ENCODE measurements at places on chromosomes 4 and X. TPM values are rescaled to one million over a fixed set of nuclear protein-coding genes. Genes with fewer than 3 reads are reported as not detected.

DNA sequence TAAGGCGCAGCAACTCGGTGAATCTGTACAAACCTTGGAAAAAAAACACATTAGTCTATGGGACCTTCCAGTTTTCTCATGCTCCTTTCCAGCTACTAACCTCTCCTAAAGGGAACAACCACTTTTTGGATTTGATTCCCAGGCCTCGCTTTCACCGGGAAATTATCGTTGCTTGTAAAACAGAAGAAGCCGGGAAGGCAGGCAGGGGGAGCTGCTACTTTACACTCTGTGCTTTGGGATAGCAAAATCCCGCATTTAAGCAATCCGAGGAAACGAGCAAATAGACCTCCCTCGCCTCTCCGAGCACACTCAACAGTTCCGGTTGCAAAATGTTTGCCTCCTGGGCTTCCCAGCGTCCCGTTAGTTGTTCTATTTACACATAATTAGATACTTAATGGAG lies 1.2 kb downstream of the CD38 start:
- peaks cover 69% of the 10 kb centered on the region for H3K4me1 ChIP-seq
- peak; percentile 75 for DNase-seq
- H3K36me3 ChIP-seq: peaks cover 53% of the 10 kb centered on the region
- peak overlapping the region; percentile 91 for H3K27ac ChIP-seq
- peak overlapping the region; percentile 94 for H3K4me3 ChIP-seq
- H3K27me3 ChIP-seq: no peaks in the 10 kb centered on the region

DNA sequence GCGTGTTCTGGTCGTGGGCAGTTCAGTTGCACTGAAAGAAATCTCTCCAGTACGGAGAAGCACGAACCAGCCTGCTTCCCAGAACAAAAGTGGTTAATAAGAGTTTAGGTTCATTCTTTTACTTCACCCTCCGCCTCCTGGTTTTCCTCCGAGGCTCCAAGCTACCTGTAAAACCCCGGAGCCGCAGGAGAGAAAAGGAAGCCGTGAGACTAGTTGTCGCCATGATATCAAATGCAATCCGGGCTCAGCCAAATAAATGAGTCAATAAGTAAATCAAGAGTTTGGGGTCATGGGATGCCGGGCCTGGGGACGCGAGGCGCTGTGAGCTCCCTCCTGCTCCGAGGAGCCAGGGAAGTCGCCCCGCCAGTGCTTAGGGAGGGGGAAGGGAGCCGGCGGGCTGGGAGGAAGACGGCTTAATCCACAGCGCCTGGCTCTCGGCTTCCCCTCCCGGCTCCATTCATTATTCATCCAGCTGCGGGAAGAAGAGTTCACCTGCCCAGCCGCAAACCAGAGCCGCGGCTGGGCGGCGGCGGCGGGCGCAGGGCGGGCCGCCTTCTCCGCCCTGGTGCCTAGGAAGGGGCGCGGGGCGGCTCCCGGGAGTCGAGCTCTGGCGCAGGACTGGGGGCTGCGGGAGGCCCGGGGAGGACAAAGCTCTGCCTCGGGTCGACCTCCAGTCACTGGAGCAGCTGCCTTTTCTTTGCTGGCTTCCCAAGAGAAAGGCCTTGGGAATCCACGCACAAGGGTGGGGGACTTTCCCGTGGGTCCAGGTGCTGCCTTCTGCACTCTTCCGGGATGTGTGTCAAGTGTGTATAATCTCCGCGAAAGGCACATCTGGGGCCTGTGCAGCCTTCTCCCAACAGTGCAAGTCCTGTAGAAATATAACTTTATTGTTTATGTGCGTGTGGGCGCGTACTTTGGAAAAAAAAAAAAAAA lies 1.7 kb downstream of the FRAS1 start:
- peak overlapping the region; percentile 88 for H3K4me3 ChIP-seq
- no peak overlapping the region for H3K27ac ChIP-seq
- DNase-seq: peak; percentile 62
- peaks cover 78% of the 10 kb centered on the region for H3K27me3 ChIP-seq

Gene MAGEA6
- not detected for total RNA-seq

DNA sequence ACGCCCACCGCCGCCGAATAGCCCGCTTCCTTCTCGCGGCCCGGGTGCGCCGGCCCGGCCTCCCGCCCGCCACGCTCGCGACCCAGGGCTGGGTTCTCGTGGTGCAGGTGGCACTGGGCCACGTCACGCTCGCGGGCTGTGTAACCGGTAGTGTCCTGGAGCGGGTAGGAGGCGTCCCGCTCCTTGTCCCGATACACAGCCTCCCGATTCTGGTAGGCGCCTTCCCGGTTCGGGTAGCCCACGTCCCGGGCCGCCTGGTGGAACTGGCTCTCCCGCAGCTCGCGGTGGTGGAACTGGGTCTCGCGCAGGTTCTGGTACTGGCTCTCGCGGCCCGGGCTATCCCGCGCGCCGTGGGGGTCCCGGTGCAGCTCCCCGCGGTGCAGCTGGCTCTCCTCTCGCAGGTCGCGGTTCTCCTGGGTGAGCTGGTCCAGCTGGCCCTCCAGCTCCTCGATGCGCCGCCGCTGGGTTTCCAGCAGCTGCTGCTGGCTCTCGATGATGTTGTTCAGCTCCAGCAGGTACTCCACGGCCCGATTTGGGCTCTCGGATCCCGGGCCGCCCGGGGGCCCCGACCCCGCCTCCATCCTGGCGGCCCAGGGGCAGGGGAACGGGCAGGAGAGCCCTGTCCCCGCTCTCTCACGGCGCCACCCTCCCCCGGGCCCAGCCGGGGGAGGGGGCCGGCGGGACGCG lies 39.3 kb upstream of the IQSEC2 start:
- H3K27me3 ChIP-seq: peaks cover 57% of the 10 kb centered on the region
- peaks cover 13% of the 10 kb centered on the region for H3K4me1 ChIP-seq
- H3K27ac ChIP-seq: no peak overlapping the region
- H3K4me3 ChIP-seq: peak overlapping the region; percentile 32

Gene ANKRD50
- total RNA-seq: 0.05 TPM

Gene MAGEA8
- total RNA-seq: not detected

GRCh38 chrX:146934256-146934655 lies 119.7 kb upstream of the CXorf51A start:
- DNase-seq: no peak
- no peaks in the 10 kb centered on the region for H3K4me1 ChIP-seq
- no peak overlapping the region for H3K4me3 ChIP-seq
- H3K36me3 ChIP-seq: no peaks in the 10 kb centered on the region

Gene DCAF16
- 47.1 TPM for total RNA-seq

Gene ENPEP
- 0.36 TPM for total RNA-seq

DNA sequence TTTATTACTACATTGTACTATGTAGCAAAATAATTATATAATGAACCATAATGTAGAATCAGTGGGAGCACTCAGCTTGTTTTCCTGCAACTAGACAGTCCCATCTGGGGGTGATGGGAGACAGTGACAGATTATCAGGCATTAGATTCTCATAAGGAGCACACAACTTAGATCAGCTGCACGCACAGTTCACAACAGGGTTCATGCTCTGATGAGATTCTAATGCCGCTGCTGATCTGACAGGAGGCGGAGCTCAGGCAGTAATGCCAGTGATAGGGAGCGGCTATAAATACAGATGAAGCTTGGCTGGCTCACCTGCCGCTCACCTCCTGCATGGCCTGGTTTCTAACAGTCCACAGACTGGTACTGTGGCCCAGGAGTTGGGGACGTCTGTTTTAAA lies 199.2 kb downstream of the MAB21L2 start:
- no peak overlapping the region for H3K27ac ChIP-seq
- DNase-seq: no peak
- no peaks in the 10 kb centered on the region for H3K36me3 ChIP-seq
- no peaks in the 10 kb centered on the region for H3K27me3 ChIP-seq
- H3K4me1 ChIP-seq: no peaks in the 10 kb centered on the region

DNA sequence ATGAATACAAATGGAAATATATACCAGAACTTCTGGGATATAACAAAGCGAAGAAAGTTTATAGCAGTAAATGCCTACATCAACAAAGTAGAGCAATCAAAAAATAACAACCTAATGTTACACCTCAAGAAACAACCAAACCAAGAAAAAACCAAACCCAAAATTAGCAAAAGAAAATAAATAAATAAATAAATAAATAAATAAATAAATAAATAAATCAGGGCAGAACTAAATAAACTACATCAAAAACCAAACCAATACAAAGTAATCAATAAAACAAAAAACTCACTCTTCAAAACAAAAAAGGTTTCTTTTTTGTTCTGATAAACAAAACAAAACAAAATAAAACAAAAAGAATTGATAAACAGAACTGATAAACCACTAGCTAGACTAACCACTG lies 88.4 kb upstream of the SPIN4 start:
- H3K36me3 ChIP-seq: no peaks in the 10 kb centered on the region
- no peak for DNase-seq
- H3K4me1 ChIP-seq: no peaks in the 10 kb centered on the region
- H3K27ac ChIP-seq: no peak overlapping the region

DNA sequence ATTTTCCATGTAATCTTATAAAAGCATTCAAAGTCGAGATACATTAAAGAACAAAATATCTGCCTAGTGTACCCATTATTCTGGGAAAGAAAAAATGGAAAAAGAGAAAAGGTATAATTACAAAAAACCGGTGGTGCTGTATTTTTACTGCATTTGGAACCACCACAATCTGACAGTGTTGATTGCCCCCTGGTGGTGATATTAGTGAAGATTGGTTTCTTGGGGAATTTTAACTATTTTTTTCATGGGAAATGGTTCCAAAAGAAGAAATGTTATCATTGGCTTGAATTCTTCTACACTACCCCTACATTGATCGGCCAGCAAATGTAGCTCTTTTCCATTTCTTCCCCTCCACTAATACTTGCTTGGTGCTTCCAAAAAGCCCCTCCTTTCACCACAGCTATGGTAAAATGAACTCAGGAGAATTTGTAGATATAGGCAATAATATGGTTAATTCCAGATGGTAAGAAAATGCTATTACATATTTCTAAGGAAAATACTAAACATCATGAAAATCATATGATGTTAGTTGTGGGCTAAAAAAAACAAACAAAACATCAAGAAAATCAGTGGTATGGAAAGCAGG lies 50.0 kb downstream of the COX18 start:
- DNase-seq: peak; percentile 70
- H3K36me3 ChIP-seq: no peaks in the 10 kb centered on the region
- no peak overlapping the region for H3K4me3 ChIP-seq
- H3K27me3 ChIP-seq: peaks cover 11% of the 10 kb centered on the region
- H3K4me1 ChIP-seq: no peaks in the 10 kb centered on the region

- H3K27ac ChIP-seq: no peak overlapping the region
- no peaks in the 10 kb centered on the region for H3K4me1 ChIP-seq
- no peaks in the 10 kb centered on the region for H3K36me3 ChIP-seq
- no peaks in the 10 kb centered on the region for H3K27me3 ChIP-seq
- no peak overlapping the region for H3K4me3 ChIP-seq
Observed at GRCh38 chrX:45889471-45889870, 655.8 kb downstream of the ZNF674 start.

Gene ERAS
- total RNA-seq: not detected

GRCh38 chr4:7285244-7286094 lies 93.1 kb downstream of the SORCS2 start:
- peaks cover 5% of the 10 kb centered on the region for H3K27me3 ChIP-seq
- H3K4me3 ChIP-seq: no peak overlapping the region
- H3K4me1 ChIP-seq: no peaks in the 10 kb centered on the region
- no peak overlapping the region for H3K27ac ChIP-seq
- H3K36me3 ChIP-seq: no peaks in the 10 kb centered on the region

- no peaks in the 10 kb centered on the region for H3K4me1 ChIP-seq
- no peak overlapping the region for H3K27ac ChIP-seq
- H3K27me3 ChIP-seq: no peaks in the 10 kb centered on the region
- no peak for DNase-seq
- H3K4me3 ChIP-seq: no peak overlapping the region
Observed at GRCh38 chr4:71251261-71251660, 87.6 kb upstream of the SLC4A4 start.

DNA sequence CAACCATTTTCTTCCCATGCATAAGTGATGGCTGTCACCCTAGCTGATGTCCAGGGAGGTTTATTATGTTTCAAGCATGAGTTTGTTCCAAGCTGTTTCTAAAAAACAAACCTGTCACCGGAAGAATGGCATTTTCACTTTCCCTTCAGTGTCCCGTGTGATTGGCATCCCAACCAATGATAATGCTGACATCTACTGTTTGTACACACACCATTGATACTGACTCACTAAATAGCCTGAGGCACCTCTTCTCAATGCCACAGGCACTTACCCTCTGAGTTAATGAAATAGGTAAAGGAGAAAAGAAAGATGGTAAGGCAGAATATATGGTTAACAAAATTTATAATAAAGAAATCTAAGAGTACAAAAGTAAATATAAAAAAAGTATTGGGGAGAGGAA lies 23.1 kb upstream of the VCX2 start:
- no peak overlapping the region for H3K27ac ChIP-seq
- no peaks in the 10 kb centered on the region for H3K36me3 ChIP-seq
- no peaks in the 10 kb centered on the region for H3K4me1 ChIP-seq

GRCh38 chr4:153247116-153247490 lies 42.9 kb downstream of the TRIM2 start:
- no peaks in the 10 kb centered on the region for H3K36me3 ChIP-seq
- no peak overlapping the region for H3K4me3 ChIP-seq
- peaks cover 4% of the 10 kb centered on the region for H3K27me3 ChIP-seq
- H3K4me1 ChIP-seq: peaks cover 13% of the 10 kb centered on the region

- H3K4me3 ChIP-seq: no peak overlapping the region
- no peaks in the 10 kb centered on the region for H3K27me3 ChIP-seq
- no peak for DNase-seq
- H3K27ac ChIP-seq: no peak overlapping the region
Observed at GRCh38 chr4:174550541-174550940, 28.3 kb upstream of the HPGD start.

GRCh38 chr4:66923081-66923865 lies 622.0 kb downstream of the CENPC start:
- H3K4me3 ChIP-seq: no peak overlapping the region
- H3K4me1 ChIP-seq: no peaks in the 10 kb centered on the region
- H3K36me3 ChIP-seq: no peaks in the 10 kb centered on the region
- H3K27ac ChIP-seq: no peak overlapping the region
- DNase-seq: no peak

GRCh38 chr4:56705334-56705733 lies 24.2 kb upstream of the HOPX start:
- no peak overlapping the region for H3K4me3 ChIP-seq
- no peaks in the 10 kb centered on the region for H3K36me3 ChIP-seq
- no peak overlapping the region for H3K27ac ChIP-seq
- no peak for DNase-seq
- no peaks in the 10 kb centered on the region for H3K27me3 ChIP-seq

GRCh38 chr4:163492951-163493504 lies 1.5 kb upstream of the TMA16 start:
- H3K36me3 ChIP-seq: peaks cover 13% of the 10 kb centered on the region
- no peak overlapping the region for H3K27ac ChIP-seq
- H3K4me3 ChIP-seq: peak overlapping the region; percentile 96
- H3K27me3 ChIP-seq: peaks cover 24% of the 10 kb centered on the region

Gene TKTL1
- not detected for total RNA-seq

- H3K4me1 ChIP-seq: peaks cover 3% of the 10 kb centered on the region
- peak overlapping the region; percentile 24 for H3K4me3 ChIP-seq
- peaks cover 58% of the 10 kb centered on the region for H3K27me3 ChIP-seq
- peaks cover 1% of the 10 kb centered on the region for H3K36me3 ChIP-seq
- DNase-seq: no peak
Observed at GRCh38 chr4:151324752-151325110, 674 bp downstream of the SH3D19 start.

GRCh38 chrX:109352066-109352588 lies 129.8 kb downstream of the GUCY2F start:
- no peak overlapping the region for H3K27ac ChIP-seq
- no peak for DNase-seq

- no peaks in the 10 kb centered on the region for H3K36me3 ChIP-seq
- no peak overlapping the region for H3K27ac ChIP-seq
- no peak overlapping the region for H3K4me3 ChIP-seq
- no peak for DNase-seq
- no peaks in the 10 kb centered on the region for H3K4me1 ChIP-seq
- no peaks in the 10 kb centered on the region for H3K27me3 ChIP-seq
Observed at GRCh38 chr4:28062562-28062961, 1201.9 kb downstream of the STIM2 start.

Measured in activated CD4-positive, alpha-beta T cell treated with anti-CD3 and anti-CD28 coated beads, Interleukin-2, amount 10 ng/mL, durations not matched to agents 24 days and 14 days (primary cell).